ENCODE measurements at places on chromosomes 12 and 14.
A peak's percentile ranks its signal among the peaks of the same experiment; 100 is the strongest.

DNA sequence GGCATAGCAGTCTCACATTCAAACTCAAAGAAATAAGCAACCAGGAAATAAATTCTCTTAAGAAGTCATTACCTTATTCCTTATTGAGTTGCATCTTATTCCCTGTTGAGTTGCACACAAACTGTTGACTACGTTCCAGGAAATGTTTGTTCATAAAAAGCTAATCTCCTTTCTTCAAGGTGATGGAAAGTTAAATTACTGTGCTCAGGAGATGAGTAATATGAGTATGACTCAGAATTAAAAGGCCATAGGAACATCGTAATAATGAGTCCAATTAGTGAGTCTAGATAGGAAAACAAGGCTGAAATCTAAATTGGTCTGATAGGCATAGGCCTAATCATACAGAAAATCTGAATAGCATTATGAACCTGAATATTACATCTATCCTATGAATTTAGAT lies 203.1 kb downstream of the SLC2A13 start:
- no peak for DNase-seq

- no peak for DNase-seq
Observed at GRCh38 chr14:96080571-96080970, 41.4 kb downstream of the C14orf132 start.

DNA sequence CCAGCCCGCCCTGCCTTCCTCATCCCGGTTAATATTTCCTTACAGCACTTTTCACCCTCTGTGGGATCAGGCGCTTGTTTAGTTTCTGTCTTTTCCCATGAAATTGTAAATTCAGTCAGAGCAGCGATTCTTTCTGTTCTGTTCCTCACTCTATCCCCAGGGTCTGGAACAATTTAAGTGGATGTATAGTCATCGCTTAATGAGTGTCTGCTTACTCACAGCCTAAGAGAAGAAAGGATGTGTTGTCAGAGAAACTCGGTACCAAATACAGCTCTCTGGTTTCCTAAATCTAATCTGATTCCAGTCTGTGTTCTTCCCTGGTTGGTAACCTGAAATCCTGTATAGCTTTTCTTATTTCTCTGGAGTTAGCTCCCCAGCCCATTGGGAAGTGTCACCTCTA lies 44.9 kb downstream of the FOS start:
- no peak for DNase-seq

DNA sequence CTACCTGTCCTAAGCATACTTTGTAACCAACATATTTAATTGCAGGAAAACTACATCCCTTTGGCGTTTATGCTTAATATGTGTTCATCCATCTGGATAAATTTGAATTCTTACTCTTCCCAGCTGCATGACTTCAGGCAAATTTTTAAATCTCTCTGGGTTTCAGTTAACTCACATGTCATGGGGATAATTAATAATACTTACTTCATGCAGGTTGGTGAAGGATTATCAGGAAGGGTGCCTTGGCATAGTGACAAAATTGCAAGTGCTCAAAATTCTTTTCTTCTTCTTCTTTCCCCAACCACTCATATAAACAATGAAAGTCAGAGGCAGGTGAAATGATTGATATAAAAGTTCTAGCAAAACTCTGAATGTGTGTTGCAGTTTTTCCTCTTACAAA lies 15.9 kb downstream of the SYT10 start:
- DNase-seq, result no peak

- DNase-seq, result no peak
Observed at GRCh38 chr12:67803278-67803993, 154.9 kb downstream of the DYRK2 start.

DNA sequence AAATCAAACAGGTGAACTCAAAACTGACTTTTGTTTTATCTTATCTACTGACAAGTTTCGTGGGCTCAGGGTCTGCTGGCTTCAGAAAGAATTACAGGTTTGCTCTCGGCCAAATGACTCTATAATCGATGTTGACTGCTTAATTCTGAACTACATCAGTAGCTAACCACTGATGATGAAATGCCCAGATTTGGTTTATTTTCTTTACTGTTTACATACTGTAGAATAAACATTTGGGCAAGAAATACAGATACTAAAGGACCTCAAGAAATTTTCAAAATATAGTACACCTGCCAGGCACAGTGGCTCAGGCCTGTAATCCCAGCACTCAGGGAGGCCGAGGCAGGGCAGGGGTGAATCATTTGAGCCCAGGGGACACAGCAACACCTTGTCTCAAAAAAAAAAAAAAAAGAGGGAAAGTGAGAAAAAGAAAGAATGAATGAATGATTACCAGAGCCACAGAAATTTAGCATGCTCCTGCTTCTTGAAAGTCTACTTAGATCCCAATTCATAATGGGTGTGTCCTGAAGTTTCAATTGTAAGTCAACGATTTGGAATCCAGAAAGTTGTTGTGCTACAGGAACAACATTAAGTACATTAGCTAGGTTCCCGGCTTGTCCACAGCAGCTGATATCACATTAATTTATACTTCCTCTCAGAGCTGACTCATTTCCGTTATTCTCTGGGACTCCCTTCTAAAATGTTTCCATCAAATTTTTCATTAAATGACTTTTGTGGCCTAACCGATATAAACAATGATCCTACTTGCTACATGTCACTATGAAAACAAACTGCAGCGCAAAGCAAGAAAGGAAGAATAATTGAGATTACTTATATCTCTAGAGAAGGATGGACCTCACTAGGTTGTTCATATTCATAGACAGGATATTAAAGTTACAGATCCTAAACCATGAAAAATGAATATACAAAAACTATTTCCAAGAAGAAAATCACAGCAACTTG lies 134.3 kb downstream of the MED13L start:
- peak; percentile 67 for DNase-seq

- DNase-seq, result no peak
Observed at GRCh38 chr12:122687086-122687485, 16.1 kb downstream of the HCAR2 start.

GRCh38 chr12:5465384-5465783 lies 33.5 kb downstream of the NTF3 start:
- DNase-seq, result no peak

DNA sequence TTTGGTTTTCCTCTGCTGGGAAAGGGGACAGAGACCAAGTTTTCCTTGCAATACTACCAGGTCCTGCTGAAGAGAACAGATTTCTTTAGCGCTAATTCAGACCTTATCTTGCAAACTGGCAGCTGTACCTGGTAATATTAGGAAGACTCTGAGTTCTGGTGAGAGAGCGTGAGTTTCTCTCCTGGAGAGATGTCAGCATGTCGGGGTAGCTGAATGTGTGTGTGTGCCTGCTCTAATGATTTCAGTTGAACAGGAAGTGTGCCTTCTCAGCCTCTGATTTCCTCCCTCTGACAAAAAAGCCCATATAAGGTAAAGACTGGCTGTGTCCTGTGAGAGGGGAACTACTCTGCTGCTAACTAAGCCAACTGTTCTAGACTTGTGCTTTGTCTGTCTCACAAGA lies 10.3 kb upstream of the ERP27 start:
- no peak for DNase-seq

DNA sequence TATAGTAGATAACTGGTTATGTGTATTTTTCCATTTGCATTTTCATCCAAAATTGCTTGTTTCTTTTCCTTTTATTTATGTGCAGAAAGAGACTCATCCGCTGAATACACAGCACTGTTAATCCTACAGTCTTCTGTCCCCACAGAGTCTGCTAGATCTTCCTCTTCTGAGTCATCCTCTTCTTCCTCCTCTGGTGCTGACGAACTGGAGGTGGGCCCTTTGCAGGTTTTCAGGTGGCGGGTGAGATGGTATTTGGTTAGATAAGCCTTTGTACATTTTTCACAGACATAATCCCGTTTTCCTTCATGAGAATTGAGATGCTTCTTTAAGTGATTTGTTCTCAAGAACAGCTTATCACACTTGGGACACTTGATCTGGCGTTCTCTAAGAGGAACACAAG lies 26.8 kb downstream of the PRDM4 start:
- no peak for DNase-seq

- peak; percentile 28 for DNase-seq
Observed at GRCh38 chr12:54658306-54659264, 10.4 kb upstream of the DCD start.

DNA sequence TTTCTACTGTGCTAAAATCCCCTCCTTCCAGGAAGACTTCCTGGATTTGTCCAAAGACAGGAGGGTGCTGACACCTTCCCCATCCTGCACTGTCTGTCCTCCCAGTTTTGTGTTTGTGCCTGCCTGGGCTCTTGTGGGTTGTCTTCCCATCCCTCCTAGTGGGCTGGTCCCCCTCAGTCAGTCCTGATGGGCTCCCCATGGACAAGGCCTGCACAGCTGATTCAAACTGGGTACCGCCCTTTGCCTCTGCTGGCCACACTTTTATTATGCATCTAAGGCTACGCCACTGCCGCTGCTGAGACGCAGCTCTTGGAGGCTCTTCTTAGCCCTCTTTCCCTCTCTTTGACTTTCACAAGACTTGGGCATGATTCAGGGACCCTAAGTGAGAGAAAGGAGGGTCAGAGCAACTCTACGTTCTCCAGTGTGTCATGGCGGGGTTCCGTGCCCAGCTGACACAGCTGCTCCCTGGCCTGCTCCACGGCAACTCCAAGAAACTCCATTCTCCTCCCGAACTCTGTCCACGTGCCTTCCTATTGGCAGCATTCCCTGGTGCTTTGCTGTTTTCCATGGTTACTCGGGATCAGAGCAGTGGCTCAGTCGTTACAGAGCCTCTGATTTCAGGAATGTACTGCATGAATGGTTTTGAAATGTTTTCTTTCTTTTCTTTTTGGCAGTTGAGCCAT lies 3.8 kb upstream of the KRT85 start:
- DNase-seq, result no peak

GRCh38 chr12:51721282-51721940 lies 127.1 kb downstream of the FIGNL2 start:
- no peak for DNase-seq

DNA sequence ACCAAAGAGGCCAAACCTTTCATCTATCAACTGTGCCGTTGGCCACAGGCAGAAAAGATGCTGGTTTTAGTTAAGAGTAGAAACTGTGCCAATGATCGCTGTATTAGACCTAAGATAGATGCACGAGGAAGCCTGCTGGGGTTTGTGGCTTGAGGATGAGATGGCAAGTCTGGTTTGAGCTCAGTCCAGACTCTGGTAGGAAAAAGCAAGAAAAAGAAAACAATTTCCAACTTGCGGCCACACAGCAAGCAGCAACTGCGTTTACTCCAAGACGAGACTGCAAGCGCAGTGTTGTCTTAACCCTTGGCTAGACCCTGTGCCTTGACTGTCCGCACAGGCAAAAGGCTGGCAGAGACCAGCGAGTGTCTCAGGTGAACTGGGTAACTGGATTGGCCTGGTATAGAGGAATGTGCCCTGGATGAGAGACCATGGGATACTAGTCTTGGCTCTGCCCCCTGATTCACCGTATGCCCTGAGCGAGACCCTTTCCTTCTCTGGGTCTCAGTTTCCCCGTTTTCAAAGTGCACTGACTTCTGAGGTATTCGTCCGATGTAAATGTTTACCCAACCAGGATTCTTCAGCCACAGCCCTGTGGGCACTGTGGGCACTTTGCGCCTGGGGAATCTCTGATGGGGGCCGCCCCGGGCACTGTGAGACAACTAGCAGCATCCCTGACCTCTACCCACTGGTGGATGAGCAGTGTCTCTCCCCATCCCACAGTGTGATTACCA lies 113.4 kb downstream of the DICER1 start:
- DNase-seq, result no peak

GRCh38 chr12:47717443-47718193 lies 7.7 kb downstream of the ENDOU start:
- DNase-seq, result peak; percentile 80

DNA sequence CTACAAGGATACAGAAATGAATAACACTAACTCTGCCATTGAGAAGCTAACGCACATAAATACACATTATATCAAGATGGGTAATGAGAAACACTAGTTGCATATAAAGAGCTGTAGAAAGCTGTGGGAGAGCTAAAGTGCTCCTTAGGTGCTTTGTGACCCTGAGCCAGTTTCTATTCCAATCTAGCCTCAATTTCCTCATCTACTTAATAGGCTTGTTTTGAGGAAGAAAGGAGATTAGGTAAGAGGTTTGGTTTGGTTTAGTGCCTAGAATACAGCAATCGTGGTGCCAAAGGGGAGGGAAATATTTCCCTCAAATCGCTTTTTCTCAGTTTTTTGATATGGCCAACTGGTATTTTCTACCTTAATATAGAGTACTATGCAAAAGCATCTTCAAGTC lies 994 bp downstream of the SRP54 start:
- DNase-seq, result no peak

- peak; percentile 36 for DNase-seq
Observed at GRCh38 chr12:5456906-5457305, 25.0 kb downstream of the NTF3 start.

DNA sequence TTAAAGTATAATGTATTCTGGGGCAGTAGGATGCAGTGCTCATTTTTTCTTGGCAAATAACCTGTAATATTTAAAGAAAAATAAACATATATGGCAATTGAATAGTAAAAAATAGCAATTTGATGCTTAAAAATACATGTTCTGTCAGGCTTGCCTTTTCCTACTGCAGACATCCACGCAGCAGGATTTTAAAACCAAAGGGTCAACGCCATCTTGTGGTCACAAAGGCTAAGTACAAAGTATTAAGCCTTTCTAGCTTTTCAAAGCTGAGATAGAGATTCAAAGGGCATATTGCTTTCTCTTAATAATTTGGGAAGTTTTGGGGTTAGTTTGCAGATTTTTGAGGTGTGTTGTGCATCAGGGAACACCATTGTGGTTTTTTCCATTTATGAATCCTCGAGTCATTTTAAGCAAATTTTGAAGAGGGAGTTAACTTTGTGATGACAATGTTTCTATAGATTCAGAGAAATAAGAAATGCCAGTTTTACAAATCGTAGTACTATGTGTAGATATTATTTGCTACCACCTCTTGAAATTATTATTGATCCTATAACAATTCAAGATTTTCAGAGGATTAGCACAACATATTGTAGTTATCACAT lies 4.7 kb upstream of the CCER1 start:
- DNase-seq, result peak; percentile 35

DNA sequence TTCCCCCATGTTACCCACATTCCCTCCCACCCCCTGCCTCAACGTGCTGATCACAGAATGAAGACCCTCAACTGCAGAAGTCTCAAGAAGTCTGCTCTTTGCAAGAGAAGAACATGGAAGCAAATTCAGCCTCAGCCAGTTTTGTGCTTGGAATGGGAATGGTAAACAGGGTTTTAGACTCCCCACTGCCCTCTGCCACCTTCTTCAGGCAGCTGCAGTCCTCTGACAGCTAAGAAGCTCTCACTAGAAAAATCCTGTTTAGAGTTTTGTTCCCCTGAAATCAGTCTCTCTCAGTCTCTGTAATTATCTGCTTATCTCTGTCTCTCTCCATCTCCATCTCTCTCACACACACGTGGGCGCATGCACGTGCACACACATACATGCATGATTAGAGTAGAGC lies 85.4 kb downstream of the CRACR2A start:
- no peak for DNase-seq

GRCh38 chr14:60327447-60328331 lies 78.7 kb downstream of the PPM1A start:
- DNase-seq, result no peak

- DNase-seq, result no peak
Observed at GRCh38 chr14:89331398-89331797, 85.6 kb downstream of the FOXN3 start.

DNA sequence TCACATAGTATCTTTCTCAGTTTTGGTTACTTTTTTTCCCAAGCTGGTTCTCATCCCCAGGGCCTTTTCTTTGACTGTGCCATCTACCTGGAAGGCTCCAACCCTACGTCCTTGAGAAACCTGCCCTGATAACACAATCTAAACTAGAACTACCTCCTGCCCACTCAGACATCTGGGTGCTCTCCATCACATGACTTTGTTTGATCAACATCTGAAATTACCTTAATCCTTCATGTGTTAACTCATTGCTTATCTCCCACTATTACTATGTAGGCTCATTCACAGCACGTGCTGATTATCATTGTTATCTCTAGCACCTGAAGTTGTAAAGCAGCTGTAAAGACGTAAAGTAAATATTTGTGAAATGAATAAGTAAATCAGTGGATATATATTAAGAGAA lies 784.0 kb downstream of the TMTC2 start:
- no peak for DNase-seq
